Activated CD4-positive, alpha-beta memory T cell treated with anti-CD3 and anti-CD28 coated beads, Interleukin-2, amount 10 ng/mL, durations not matched to agents 7 days and 5 days (primary cell): ENCODE measurements at places on chromosomes 12 and 14. TPM values are rescaled to one million over a fixed set of nuclear protein-coding genes. Genes with fewer than 3 reads are reported as not detected.

Gene ARHGEF25
- total RNA-seq = 0.93 TPM

Gene EML1
- not detected for total RNA-seq

DNA sequence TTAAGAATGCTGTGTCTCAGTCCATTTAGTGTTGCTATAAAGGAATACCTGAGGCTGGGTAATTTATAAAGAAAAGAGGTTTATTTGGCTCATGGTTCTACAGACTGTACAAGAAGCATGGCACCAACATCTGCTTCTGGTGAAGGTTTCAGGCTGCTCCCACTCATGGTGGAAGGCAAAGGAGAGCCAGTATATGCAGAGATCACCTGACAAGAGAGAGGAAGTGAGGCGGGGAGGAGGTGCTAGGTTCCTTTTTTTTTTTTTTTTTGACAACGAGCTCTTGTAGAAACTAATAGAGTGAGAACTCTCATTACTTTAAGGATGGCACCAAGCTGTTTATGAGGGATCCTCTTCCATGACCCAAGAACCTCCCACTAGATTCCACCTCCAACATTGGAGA is 121.6 kb downstream of the NUBPL start:
- H3K36me3 ChIP-seq = no peaks in the 10 kb centered on the region
- no peak for DNase-seq
- no peak overlapping the region for H3K27ac ChIP-seq

GRCh38 chr12:46299851-46300250 is 31.0 kb upstream of the SLC38A1 start:
- peaks cover 9% of the 10 kb centered on the region for H3K27me3 ChIP-seq
- no peak overlapping the region for H3K4me3 ChIP-seq
